Epithelial cell of esophagus (primary cell): ENCODE measurements at places on chromosomes 1 and 21.

DNA sequence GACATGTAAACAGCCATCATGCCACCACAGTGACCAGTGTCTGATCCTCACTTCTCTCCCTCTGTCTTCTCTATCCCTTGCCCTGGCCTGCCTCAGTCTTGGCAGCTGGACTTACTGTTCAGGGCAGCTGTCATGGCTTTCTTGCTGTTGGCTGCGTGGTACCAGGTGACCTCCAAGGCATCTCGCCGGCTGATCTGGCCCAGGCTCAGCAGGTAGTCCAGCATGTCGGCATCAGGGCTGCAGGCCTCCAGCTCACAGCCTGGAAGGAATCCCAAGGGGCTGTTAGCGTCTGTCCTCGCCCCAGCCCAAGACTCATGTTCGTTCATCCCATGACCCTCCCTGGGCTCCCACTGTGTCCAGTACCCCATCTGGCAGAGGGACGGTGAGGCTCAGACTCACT, 3.6 kb downstream of the FAM151A start:
- no peak for DNase-seq

DNA sequence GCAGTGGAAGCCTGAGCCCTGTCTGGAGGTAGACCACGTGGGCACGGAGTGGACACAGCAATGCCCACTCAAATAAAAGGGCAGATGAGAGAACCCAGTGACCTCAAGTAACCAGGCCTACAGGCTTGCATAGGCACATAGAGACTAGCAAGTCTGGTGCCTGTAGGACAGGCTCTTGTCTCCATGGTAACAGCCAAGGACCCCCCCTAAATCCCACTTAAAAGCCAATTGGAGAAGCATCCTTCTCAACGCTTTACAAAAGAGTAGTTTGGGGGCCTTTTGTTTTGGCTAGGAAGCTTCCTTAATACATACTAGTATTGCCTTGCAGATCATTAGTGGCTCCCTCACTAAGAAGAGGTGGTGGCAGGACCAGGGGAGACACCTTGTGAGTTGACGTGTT, 63.9 kb downstream of the VWA5B1 start:
- DNase-seq = no peak

GRCh38 chr1:245383396-245384330, 228.9 kb downstream of the KIF26B start:
- DNase-seq = no peak

DNA sequence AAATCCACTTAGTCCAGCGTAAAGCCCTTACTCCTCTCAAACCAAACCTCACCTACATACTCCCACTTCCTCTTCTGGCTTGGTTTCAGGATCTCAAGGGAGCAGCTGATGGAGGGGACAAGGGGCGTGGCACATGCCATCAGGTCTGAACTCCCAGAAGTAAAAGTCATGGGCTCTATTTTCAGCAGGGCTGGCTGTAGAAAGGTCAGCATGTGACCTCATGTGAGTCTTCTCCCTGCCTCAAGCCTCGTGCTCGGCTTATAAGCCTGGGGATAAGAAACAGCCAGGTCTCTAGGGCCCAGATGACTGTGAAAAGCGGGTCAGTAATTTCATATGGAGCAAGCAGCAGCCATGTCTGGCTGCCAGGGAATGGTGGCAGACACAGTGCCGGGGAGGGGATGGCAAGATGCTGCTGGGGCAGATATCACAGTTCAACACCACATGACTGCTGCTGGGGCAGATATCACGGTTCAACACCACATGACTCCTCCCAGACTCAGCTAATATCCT, 227.9 kb downstream of the KCNH1 start:
- no peak for DNase-seq

DNA sequence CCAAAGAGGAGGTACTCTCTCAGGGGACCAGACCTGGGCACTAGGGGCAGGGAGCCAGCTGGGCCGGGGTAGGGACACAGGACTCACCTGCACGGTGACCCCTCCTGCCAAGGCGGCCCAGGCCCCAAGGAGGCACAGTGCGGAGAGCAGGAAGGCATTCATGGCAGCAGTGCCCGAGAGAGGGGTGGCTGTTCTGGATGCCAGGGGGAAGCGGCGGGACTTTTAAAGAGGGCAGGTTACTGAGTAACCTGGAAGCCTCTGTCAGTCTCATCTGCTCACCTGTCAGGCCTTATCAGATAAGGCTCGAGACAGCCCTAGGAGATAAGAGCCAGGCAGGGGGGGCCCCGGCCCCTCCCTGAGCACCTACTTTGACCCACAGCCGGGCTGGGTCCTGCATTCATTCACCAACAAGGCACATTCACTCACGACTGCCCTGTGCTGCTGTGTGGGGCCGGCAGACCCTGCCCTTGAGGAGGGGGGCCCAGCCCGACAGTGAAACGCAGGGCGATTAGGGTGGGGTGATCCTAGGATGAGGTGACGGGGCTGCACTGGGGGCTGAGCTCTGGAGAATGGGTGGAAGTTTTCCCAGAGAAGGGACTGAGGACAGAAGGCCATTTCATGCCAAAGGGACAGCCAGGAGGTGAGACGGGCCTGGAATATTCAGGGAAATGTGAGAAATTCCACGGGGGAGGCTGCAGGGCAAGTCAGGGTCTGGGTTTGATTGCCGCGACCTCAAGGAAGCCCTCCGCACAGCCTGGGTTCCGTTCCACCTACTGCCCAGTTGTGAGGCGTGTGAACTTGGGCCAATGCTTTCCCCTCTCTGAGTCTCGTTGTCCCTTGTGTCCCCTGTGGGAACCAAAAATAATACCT, at the start of gene GUCA2A:
GUCA2A (minus strand) TSS at position 195 of the 870 bp plus-strand sequence; CDS start at position 162, 33 bp downstream.
- no peak for DNase-seq

DNA sequence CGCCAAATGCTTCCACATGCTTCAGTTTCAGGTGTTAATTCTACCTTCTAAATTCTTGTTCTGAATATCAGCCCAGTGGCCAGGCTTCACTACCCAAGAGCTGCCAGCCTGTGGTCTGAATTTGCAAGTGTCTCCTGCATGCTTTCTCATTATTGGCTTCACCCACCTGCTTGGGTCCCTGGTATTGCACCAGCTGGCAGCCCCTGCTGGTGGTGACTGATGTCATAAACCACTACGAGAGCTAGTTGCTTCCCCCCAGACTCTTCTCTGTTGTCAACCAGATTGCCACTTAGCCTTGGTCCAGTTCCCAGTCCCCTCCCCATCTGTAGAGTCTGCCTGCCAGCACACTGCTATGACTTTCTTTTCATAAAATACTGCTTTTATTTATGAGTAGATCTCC, 197.7 kb upstream of the DUSP10 start:
- DNase-seq = no peak

DNA sequence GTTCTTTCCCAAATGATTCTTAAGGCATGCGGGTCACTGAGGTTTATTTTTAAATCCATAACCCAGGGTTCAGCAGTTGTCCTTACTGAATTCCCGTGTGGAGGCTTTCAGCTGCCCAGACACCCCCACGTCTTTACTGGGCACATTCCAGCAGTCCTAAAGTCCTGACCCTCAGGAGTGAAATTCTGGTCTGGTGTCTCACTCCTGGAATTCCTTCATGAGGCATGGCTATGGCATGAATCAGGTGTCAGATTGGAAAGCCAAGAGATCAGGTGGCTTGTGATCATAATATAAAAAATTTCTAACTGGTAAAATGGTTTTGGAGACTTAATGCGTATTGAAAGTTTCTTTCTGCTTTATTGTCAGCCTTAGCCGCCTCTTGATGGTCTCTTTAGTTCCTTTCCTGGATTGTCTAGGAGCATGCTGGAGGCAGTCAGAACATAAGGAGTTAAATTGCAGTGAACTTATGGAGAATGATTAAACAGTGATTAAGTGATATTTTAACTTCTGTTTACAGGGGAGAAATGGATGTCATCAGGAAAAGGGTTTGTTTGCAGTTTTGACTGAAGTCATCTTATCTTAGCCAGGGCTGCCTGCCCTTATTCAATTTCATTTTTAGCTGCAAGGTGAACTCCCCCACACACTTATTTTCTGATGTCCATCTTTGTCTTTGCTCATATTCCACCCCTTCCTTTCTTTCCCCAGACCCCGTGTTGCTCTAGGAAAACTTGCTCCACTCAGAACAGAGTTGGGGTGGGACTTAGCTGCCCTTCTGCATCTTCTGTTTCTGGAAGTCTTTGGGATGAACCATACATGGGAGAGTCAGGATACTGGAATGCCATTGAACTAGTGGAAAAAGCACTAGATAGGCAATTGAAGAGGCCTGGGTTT, 25.7 kb upstream of the MACF1 start:
- DNase-seq = peak; percentile 85

DNA sequence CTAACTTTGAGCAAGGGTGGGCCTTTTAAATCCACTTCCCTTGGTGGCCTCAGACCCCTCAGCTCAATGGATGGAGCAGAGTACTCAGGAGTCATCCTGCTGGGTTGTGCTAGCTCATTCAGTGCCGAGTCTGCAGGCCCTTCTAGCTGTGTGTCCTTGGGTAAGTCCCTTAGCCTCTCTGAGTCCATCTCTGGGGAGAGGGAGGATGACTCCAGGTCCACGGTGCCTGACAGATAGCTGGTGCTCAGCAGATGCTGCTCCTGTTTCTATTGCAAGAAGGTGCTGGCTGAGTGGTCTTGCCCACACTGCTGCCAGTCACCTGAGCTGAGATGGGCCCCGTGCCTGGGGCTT, 11.0 kb downstream of the LDLRAP1 start:
- no peak for DNase-seq

DNA sequence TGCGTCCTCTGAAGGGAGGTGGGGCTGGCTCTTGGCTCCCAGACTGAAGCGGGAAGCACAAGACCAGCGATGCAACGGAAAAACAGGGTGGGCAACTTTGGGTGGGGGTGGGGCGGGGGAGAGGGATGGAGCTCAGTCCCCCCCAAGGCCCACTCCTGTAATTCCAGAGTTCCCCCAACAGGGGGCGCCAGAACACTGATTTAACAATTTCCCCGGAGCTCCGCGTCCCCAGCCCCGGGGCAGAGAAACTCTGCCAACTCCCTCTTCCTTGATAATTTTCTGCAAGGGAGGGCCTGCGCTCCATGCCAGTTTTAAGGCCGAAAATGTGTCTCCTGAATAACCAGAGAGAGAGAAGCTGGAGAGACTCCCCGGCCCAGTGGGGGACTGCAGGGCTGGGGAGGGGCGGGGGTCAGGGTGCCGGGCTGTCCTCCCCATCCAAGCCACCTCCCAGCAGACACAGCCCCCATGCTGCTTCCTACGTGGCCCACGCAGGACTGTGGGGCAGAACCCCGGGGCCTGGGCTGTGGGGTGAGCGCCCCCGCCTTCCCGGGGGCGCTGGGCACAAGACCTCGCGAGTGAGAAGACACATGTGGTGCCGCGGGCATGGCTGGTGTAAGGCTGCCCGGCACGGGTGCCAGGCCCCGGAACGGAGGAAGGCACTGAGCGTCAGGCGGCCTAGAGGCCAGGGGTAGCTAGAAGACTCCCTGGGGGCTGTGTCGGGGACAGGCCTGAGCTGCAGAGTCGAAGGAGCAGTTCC, 51.4 kb downstream of the KIF21B start:
- peak; percentile 53 for DNase-seq
